ENCODE measurements at places on chromosomes 13 and 19.

DNA sequence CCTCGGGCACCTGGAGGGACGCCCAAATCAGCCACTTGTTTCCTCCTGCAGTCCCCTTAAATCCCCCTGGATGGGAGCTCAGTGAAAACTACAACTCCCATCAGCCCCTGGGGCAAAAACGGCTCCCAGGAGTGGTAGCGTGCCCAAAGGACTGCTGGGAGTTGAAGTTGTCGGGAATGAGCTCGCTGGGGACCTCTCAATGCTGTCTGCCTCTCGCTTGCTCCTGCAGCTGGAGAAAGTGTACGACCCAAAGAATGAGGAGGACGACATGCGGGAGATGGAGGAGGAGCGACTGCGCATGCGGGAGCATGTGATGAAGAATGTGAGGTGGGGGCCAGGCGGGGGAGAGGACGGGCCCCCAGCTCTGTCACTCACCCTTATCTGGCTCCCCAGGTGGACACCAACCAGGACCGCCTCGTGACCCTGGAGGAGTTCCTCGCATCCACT is 14.7 kb upstream of the DHDH start:
- DNase-seq: no peak

DNA sequence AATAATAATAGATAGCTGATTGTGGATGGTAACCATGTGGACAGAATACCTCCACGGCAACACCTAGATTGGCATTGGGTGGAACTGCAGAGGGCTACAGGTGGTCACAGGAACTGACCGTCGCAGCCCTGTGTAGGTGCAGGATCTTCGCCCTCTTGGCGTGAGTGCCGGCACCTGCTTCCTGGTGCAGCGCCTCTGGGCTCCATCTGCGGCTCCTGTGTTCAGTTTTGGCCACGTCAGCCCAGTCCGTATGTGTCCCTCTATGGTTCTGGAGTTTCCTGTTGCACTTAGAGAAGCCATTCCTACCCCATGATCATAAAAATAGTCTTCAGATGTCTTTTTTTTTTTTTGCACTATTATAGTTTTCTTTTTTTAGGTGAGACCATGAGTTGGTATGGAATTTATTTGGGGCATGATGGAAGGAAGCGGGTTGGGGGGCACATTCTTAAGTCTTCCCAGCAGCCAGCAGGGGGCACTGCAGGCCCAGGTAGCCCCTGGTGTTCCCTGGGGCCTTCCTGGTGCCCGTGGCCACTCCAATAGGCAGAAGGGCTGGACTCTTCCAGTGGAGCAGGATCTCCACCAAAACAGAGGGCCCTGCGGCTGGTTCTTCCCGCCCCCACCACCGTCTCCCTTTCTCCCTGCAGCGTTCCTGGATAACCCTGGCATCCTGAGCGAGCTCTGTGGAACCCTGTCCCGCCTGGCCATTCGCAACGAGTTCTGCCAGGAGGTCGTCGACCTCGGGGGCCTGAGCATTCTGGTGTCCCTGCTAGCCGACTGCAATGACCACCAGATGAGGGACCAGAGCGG is 10.1 kb upstream of the SLC25A42 start:
- no peak for DNase-seq

DNA sequence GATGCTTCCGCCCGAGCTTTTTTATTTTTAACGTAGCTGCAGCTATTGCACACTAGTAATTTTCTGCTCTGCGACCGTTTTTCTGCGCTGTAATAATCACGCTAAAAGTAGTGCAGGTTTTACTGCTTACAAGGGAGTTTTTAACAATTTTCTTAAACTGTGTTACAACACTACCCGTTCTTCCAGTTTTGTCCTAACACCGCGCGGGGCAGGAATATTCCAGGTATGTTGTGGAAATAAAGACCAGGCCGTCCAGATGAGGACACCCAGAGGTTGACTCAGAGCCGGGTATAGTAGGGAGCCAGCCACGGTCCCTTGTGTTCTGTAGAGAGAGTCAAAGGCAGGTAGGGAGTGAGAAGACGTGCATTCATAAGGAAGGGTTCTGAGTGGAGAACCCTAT is 21.7 kb downstream of the ZNF274 start:
- no peak for DNase-seq

GRCh38 chr13:30142486-30143211 is 164.7 kb downstream of the KATNAL1 start:
- peak; percentile 97 for DNase-seq

GRCh38 chr19:30206187-30206586 is 166.0 kb upstream of the ZNF536 start:
- DNase-seq: no peak

DNA sequence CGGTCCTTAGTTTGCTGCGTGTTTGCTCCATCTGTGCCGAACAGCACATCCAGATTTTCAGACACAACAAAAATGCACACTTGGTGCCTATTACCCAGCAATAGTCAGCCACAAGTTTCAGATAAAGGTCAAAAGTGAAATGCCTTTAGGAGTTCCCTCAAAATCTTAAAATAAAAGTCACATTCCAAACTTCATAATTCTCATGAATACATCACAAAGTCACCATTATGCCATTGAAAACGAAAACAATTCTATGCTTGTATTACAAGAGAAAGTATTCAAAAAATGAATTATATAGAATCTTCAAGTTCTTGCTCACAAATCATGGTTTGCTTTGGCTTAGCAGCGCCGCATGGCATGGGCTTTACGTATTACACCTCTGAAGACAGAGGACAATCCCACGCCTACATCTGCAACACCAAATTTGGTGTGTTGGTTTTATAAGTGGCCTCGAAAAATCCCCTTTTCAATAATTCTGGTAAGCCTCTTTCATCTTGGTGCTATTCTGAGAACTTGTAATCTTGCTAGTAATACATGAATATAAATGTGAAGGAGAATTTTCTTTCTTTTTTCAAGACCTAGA is 26.6 kb downstream of the COL4A1 start:
- no peak for DNase-seq

- no peak for DNase-seq
Measured at GRCh38 chr13:30314562-30314961, 7.2 kb upstream of the KATNAL1 start.

- DNase-seq: no peak
Measured at GRCh38 chr19:46970815-46971214, 48.8 kb upstream of the NPAS1 start.

DNA sequence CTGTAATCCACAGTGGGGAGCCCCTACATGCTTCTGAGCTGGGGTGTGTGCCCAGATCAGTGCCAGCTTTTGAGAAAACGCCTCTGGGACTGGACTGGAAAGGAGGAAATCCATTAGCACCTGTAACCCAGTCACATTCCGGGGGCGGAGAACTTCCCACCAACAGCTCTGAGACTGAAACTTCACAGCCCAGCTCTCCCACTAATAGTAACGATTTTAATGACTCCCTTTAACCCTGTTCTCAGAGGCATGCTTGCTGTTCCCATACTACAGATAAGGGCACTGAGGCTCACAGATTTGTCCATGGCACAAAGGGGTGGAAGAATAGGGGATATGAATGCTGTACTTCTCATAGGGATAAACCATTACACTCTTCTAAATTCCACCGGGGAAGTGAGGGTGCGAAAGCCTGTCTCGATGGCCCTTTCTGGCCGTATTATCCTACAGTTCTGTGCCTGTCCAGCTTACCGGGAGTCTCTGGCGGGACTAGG is 851 bp downstream of the FBXO46 start:
- DNase-seq: no peak

DNA sequence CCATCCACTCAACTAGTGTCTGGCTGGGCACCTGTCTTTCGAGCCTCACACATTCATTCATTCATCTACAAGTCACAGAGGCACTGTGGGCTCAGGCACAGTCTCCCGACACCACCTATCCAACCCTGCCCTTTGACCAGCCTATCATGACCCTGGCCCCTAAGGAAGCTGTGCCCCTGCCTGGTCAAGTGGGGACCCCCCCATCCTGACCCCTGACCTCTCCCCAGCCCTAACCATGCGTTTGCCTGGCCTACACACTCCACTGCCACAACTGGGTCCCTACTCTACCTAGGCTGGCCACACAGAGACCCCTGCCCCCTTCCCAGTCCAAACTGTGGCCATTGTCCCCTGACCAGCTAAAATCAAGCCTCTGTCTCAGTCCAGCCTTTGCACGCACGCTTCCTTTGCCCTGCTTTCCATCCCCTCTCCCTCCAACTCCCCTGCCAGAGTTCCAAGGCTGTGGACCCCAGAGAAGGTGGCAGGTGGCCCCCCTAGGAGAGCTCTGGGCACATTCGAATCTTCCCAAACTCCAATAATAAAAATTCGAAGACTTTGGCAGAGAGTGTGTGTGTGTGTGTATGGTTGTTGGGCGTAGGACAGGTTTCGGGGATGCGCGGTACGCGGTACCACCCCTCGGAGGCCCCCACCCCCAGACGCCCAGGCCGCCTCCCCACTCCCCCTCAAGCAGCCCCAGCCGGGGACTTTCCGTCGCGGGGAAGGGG is 404 bp upstream of the IL27RA start:
- no peak for DNase-seq
